LoVo (cell line): ENCODE measurements at places on chromosomes 3 and 15.

DNA sequence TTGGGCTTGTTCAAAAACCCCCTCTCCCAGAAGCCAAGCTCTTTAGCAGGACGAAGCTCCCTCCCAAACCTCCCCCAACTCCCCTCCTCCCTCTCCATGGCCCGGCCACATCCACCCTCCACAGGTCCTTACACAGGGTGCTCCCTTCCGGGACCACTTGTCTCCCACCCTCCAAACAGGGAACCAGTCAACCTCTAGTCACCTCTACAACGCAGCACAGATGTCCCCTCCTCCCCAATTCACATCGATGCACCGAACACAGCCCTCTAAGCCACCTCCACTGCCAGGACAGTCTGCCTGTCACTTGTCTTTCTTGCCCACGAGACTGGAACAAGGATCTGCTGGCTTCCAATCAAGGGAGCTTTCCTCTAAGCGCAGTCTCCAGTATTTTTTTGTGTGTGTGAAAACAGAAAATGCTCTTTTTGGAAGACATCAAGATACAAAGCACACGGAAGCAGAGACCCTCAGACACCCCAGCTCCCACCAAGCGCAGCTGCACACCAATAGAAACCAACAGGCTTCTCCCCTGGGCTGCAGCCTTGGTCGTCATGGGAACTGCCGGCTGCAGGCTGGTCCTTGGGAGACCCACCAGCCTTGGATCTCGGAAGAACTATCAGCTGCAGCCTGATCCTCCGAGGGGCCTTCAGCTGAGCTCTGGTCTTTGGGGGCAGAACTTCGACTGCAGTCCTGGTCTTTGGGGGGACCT is 26.5 kb downstream of the IQSEC1 start:
- DNase-seq = no peak

DNA sequence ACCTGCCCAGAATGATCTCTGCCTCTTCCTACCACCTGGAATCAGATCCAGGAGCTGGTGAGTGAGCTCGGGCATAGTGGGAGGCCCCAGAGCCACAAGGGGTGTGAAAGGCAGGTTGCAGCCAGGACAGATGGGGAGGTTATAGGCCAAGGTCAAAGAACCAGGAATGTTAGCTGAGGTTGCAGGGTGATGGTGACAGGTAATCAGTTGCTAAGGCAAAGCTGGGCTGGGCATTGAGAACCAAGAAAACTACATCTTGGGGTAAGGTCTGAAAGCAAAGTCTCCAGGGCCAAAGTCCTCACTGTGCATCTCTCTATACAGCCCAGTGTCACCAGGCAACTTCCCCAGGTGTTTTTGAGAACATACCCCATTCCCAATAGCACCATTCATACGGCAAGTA is 38.4 kb upstream of the SLC6A11 start:
- no peak for DNase-seq

DNA sequence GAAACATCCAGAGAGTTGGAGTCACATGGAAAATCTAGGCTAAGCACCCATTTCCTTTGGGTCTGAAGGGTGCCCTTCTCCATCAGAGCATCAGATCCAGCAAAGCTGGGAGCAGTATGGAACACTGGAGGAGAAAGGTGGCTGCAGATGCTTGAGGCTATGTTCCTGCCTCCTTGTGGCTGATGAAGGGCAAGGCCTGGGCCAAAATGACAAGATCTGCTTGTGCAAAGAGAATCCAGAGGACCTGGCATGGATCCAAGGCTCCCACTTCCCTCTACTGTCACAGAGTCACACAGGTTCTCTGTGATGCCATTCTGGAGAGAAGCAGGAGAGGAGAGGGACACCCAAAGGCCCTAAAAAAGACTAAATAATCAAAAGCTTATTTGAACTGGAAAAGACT is 9.2 kb upstream of the ATP8B4 start:
- DNase-seq = no peak

- DNase-seq = no peak
Observed at GRCh38 chr3:172903642-172904320, 153.3 kb downstream of the ECT2 start.

DNA sequence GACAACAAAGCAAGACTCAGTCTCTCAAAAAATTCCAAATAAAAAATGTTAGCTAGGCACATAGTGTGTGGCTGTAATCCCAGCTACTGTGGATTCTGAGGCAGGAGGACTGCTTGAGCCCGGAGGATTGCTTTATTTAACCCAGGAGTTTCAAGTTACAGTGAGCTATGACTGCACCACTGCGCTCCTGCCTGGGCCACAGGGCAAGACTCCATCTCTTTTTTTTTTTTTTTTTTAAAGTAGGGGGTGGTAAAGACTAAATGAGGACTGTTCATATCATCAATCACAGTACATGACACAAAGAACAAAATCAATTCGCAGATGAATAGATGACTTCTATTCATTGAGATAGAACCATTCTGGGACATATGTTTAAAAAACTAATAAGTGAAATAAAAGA is 48.1 kb downstream of the ACAP2 start:
- no peak for DNase-seq
